BJ (cell line): ENCODE measurements at places on chromosomes 12 and 14. TPM values are rescaled to one million over a fixed set of nuclear protein-coding genes. Genes with fewer than 3 reads are reported as not detected.

GRCh38 chr12:42484996-42485395, 104.5 kb downstream of the PRICKLE1 start:
- no peak for DNase-seq

DNA sequence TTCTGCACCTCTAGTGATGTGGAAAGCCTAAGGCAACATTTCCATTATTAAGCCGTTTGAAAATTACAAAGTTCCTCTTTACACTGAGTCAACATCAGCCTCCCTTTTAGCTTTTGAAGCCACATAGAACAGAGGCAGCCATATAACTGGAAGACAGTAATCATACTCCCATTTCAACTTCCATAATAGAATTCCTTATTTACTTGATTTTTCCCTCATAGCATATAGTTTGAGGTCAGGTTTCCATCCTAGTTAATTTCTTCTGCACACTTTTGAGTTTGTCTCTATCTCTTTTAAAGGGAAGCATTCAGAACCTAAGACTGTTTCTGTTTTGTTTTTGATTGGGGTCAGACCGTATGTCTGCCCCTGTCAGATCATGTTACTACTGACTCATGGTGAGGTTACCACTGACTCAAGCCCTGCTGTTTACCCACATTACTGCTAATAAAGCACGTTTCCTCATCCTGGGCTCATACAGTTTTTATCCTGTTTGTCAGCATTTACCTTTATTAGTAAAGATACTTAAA, 161.0 kb downstream of the SLC38A4 start:
- DNase-seq = peak; percentile 69

GRCh38 chr14:94110552-94111181, at the start of gene IFI27:
TSS of gene IFI27 (plus strand) at chr14:94110736.
- DNase-seq = no peak

PUS1 gene
- 15.7 and 21.2 TPM in 2 replicates for polyA plus RNA-seq

GRCh38 chr12:51848841-51849735, 570 bp upstream of the FIGNL2 start:
- DNase-seq = no peak

PDZRN4 gene
- not detected in 2 replicates for polyA plus RNA-seq

- no peak for DNase-seq
Measured at GRCh38 chr12:104865080-104865479, 93.0 kb downstream of the SLC41A2 start.

GRCh38 chr12:108784270-108784669, 53.0 kb upstream of the CORO1C start:
- no peak for DNase-seq
